ENCODE measurements at places on chromosomes 6 and 20. TPM values are rescaled to one million over a fixed set of nuclear protein-coding genes. Genes with fewer than 3 reads are reported as not detected.

The ISM1 gene
- 2.0 TPM for polyA plus RNA-seq

The ALDH8A1 gene
- polyA plus RNA-seq: 1.8 TPM

DNA sequence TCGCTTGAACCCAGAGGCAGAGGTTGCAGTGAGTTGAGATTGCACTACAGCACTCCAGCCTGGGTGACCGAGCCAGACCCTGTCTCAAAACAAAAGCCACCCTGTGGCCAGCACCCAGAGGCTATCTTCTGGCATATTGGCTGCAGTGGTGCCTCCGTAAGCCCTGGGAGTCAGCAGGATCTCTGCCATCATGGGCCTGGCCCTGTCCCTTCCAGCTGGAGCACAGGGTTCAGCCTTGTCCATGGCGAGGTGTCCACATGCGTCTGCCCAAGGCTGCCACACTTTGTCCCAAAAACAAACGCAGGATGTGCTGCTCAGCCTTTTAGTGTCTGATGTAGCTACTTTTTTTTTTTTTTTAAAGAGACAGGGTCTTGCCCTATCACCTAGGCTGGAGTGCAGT is 15.4 kb upstream of the MTG2 start:
- H3K4me3 ChIP-seq: no peak overlapping the region
- DNase-seq: no peak
- no peaks in the 10 kb centered on the region for H3K27me3 ChIP-seq

- H3K36me3 ChIP-seq: no peaks in the 10 kb centered on the region
- no peaks in the 10 kb centered on the region for H3K4me1 ChIP-seq
- no peak overlapping the region for H3K4me3 ChIP-seq
Observed at GRCh38 chr6:54386295-54386694, 78.1 kb downstream of the TINAG start.

GRCh38 chr6:68038815-68039408 is 596.2 kb upstream of the ADGRB3 start:
- no peaks in the 10 kb centered on the region for H3K36me3 ChIP-seq
- H3K4me1 ChIP-seq: no peaks in the 10 kb centered on the region
- H3K27me3 ChIP-seq: no peaks in the 10 kb centered on the region
- H3K4me3 ChIP-seq: no peak overlapping the region
- no peak for DNase-seq
- no peak overlapping the region for H3K27ac ChIP-seq

GRCh38 chr6:19811397-19812079 is 25.6 kb upstream of the ID4 start:
- H3K27ac ChIP-seq: no peak overlapping the region
- no peak overlapping the region for H3K4me3 ChIP-seq
- no peaks in the 10 kb centered on the region for H3K27me3 ChIP-seq
